ENCODE measurements at places on chromosomes 2 and 18.

- no peak for DNase-seq
These were observed 15.9 kb upstream of the CSRNP3 start for GRCh38 chr2:165453561-165454094.

DNA sequence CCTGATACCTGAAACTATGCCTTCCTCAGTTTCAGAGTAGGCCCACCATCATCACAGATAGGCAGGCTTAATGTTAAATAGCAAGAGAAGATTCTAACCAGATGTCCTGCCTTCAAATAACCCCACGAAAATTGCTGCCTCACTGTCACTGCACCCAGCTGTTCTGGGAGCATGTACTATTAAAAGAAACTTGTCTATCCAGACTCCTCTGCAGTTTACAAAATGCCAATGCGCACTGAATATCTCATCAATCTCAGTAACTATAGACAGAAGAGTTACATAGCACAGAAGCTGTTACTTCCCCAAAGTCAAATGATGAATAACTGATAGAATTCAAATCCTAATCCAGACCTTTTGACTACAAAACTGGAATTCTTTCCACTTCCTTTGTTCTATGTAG is 43.9 kb downstream of the WDR75 start:
- no peak for DNase-seq

- no peak for DNase-seq
These were observed 58.4 kb downstream of the ALPK2 start for GRCh38 chr18:58570360-58571064.

- DNase-seq = no peak
These were observed 418 bp downstream of the WDR75 start for GRCh38 chr2:189441709-189442074.

GRCh38 chr2:163877316-163877715 is 141.5 kb upstream of the FIGN start:
- no peak for DNase-seq

- DNase-seq = peak; percentile 86
These were observed at the start of gene ZNF513 for GRCh38 chr2:27380626-27381545. ZNF513 (minus strand) TSS chr2:27380734; CDS start chr2:27380526, 208 bp downstream.

GRCh38 chr2:7270011-7270431 is 352.8 kb downstream of the RNF144A start:
- DNase-seq = no peak

DNA sequence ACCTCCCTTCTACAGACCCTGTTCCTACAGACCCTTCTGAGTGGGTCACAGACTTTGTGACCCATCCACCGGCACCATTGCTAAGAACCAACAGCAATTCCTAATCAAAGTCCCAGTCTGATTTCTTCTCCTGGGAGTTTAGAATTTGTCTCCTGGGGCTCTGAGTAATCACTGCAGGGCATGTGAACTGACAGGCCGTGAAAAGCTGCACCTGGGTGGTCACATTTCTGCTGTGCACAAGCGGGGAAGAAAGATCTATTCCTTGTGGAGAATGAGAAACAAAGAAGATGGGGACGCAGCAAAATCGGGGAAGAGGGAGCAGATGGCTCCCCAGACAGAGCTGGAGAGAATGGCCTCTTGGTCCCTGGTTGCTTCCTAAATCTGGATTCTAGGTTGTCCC is 151.0 kb downstream of the ARL4C start:
- no peak for DNase-seq

DNA sequence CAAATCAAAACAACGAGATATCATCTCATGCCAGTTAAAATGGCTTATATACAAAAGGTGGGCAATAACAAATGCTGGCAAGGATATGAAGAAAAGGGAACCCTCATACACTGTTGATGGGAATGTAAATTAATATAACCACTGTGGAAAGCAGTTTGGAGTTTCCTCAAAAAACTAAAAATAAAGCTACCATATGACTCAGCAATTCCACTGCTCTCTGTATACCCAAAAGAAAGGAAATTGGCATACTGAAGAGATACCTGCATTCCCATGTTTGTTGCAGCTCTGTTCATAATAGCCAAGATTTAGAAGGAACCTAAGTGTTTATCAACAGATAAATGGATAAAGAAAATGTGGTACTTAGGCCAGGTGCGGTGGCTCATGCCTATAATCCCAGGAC is 124.8 kb downstream of the MSTN start:
- no peak for DNase-seq
